ENCODE measurements at places on chromosomes 5 and 9. TPM values are rescaled to one million over a fixed set of nuclear protein-coding genes. Genes with fewer than 3 reads are reported as not detected.
A peak's percentile ranks its signal among the peaks of the same experiment; 100 is the strongest.

- peaks cover 23% of the 10 kb centered on the region for H3K4me1 ChIP-seq
- H3K27ac ChIP-seq = no peak overlapping the region
- no peaks in the 10 kb centered on the region for H3K27me3 ChIP-seq
- H3K36me3 ChIP-seq = peaks cover 56% of the 10 kb centered on the region
- H3K4me3 ChIP-seq = no peak overlapping the region
Observed at GRCh38 chr9:73157811-73158210, 6.1 kb downstream of the ANXA1 start.

DNA sequence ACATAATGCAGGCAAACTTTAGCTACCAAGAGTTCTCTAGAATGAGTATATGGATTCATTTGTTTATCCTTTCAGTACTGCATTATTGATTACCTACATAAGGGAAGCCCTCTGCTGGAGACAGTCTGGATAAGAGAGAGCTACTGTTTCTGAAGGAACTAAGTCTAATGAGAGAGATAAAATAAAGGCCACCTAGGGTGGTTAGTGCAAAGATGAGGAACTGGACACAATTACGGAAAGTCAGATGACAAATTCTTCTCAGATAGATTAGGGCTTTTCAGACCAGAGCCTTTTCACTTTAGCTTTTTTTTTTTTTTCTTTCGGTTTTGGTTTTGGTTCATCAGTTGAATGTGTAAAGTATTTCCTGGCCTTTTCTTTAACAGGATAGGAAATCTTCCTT, 31.3 kb downstream of the ISOC1 start:
- peak overlapping the region; percentile 17 for H3K4me3 ChIP-seq
- no peak for DNase-seq
- no peaks in the 10 kb centered on the region for H3K36me3 ChIP-seq
- H3K27me3 ChIP-seq = no peaks in the 10 kb centered on the region
- H3K27ac ChIP-seq = peak overlapping the region; percentile 12

DNA sequence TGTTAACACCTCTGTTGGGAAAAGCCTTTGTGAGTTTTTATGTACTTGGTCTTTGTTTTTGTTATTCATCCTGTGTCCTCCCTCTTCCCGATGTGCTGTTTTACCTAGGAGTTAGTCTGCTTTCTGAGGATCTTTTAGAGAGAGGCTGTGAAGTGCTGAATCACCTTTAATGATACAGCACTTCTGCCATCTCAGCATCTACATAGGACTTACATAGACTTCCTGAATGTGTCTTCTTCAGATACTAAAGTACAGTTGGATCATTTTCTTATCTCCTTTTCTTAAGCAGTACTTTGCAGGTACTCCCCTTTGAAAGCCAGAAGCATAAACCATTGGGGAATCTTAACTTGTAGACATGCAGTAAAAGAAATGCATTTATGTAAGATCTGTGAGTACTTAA, 31.5 kb downstream of the OTULIN start:
- peaks cover 6% of the 10 kb centered on the region for H3K4me1 ChIP-seq
- no peak overlapping the region for H3K4me3 ChIP-seq
- H3K27ac ChIP-seq = no peak overlapping the region
- H3K27me3 ChIP-seq = no peaks in the 10 kb centered on the region

GHR gene
- total RNA-seq = not detected

- H3K27me3 ChIP-seq = peaks cover 5% of the 10 kb centered on the region
- H3K4me3 ChIP-seq = no peak overlapping the region
- H3K36me3 ChIP-seq = no peaks in the 10 kb centered on the region
- H3K27ac ChIP-seq = no peak overlapping the region
- DNase-seq = no peak
Observed at GRCh38 chr9:115192280-115192679, 74.3 kb upstream of the TNC start.

DNA sequence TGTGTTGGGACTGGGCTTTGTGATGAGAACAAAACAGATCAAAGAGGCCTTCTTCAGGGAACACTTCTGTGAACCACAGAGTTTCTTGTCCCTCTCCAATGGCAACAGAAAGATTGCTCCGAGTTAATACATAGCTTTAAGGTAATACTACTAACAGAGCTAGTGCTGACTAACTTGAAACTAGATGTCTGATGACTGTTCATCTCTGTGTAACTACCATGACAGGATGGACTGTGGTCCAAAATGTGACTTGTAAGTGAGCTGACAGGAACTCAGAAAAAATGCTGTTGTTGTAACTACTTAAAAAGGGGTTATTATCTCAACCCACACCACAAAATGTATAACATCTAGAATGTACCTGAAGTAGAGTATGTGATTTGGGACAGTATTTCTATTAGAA, 630.2 kb upstream of the DMAC1 start:
- no peak for DNase-seq
- H3K36me3 ChIP-seq = no peaks in the 10 kb centered on the region
- H3K4me1 ChIP-seq = no peaks in the 10 kb centered on the region

SPATA31C1 gene
- total RNA-seq = not detected

- H3K27me3 ChIP-seq = no peaks in the 10 kb centered on the region
- no peaks in the 10 kb centered on the region for H3K4me1 ChIP-seq
- no peak overlapping the region for H3K27ac ChIP-seq
- no peak for DNase-seq
- H3K36me3 ChIP-seq = no peaks in the 10 kb centered on the region
- no peak overlapping the region for H3K4me3 ChIP-seq
Observed at GRCh38 chr9:133089271-133089671, 27.5 kb downstream of the CEL start.

DNA sequence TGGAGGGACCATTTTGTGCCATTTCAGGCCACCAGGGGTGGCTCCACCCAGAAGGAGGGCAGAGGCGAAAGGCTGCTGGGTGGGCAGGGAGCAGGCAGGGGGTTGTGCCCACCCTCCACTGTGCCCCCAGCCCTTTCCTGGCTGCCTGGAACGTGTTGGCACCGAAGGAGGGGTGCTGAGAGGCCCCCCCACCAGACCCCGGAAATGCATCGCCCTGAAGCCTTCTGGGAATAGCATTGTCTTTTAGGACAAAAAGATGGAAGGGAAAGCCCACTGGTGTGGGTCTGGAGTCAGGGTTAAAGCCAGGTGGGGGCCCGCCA, 5.1 kb downstream of the NOXA1 start:
- H3K27ac ChIP-seq = no peak overlapping the region
- no peaks in the 10 kb centered on the region for H3K36me3 ChIP-seq
- H3K4me3 ChIP-seq = no peak overlapping the region
- no peaks in the 10 kb centered on the region for H3K27me3 ChIP-seq
- H3K4me1 ChIP-seq = peaks cover 9% of the 10 kb centered on the region

- H3K36me3 ChIP-seq = no peaks in the 10 kb centered on the region
- no peak for DNase-seq
- H3K4me1 ChIP-seq = peaks cover 5% of the 10 kb centered on the region
- H3K4me3 ChIP-seq = no peak overlapping the region
- no peak overlapping the region for H3K27ac ChIP-seq
Observed at GRCh38 chr9:129550199-129550839, 70.6 kb downstream of the C9orf50 start.

DNA sequence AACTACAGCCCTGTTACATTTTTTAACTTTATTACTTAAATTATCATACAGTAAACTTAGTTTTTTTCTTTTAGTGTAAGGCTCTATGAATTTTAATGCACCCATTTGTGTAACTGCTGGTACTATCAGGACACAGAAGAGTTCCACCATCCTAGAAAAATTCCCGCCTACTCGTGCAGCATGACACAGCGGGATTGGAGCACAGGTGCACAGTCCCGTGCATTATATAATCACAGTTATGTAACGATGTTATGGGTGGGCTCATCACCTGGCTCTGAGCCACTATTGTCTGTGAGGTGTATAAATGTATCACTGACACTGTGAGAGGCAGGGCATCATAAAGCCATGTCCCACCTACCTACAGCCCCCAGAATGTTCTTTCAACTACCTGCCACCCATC, 80.7 kb downstream of the DRD1 start:
- no peaks in the 10 kb centered on the region for H3K36me3 ChIP-seq
- H3K27me3 ChIP-seq = peaks cover 3% of the 10 kb centered on the region
- H3K4me1 ChIP-seq = no peaks in the 10 kb centered on the region
- DNase-seq = no peak
- H3K27ac ChIP-seq = no peak overlapping the region
- H3K4me3 ChIP-seq = no peak overlapping the region

- no peaks in the 10 kb centered on the region for H3K27me3 ChIP-seq
- no peaks in the 10 kb centered on the region for H3K36me3 ChIP-seq
- no peak overlapping the region for H3K4me3 ChIP-seq
- no peaks in the 10 kb centered on the region for H3K4me1 ChIP-seq
Observed at GRCh38 chr5:164799391-164799790, 1294.0 kb downstream of the MAT2B start.

GRCh38 chr5:42555010-42555409, 131.8 kb downstream of the GHR start:
- H3K36me3 ChIP-seq = no peaks in the 10 kb centered on the region
- H3K27me3 ChIP-seq = no peaks in the 10 kb centered on the region

DNA sequence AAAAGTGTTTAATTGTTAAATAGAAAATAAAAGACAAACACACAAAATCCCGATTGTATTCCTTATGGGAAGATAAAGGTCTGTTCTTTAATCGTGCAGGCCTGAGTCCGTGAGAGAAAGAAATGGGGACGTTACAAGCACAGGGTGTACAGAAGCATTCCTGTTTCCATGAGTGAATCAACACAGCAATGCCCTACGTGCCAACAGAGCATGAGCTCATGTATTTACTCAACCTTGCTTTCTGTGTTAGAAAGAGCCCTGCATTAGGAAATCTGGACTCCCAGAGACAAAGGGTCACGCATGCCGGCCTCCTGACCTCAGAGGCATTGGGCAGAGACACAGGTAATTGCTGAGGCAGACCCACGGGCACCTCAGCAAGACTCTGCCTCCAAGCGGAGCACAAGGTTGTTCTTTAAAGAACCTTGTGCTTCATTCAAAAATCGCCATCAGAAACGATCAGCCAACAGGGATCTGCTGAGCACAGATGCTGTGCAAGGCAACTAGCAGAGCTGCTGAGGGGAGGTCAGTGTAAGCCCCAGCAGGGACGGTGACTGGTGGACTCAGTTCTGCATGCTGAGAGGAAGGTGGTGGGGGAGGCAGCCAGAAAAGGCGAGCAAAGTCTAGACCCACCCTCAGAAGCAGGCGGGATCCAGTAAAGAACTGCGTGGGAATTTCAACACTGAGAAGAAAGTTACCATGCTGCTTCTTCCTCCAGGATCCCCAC, 101.0 kb downstream of the TLE1 start:
- no peak overlapping the region for H3K4me3 ChIP-seq
- no peaks in the 10 kb centered on the region for H3K27me3 ChIP-seq
- DNase-seq = no peak
- no peaks in the 10 kb centered on the region for H3K4me1 ChIP-seq
- no peaks in the 10 kb centered on the region for H3K36me3 ChIP-seq

DNA sequence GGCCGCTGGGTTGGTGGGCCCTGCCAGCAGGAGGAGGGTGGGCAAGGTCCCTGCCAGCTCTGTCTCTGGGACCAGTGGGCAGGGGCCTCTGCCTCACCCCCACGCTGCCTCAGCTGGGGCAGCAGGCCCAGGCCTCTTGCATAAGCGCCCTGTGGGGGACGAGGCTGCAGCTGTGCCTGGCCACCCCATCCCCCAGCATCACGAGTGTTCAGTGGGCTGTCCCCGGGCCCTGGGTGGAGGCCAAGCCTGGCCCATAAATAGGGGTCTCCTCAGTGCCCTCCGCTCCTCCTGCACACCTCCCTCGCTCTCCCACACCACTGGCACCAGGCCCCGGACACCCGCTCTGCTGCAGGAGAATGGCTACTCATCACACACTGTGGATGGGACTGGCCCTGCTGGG, at the start of gene PTGDS:
Gene PTGDS (plus strand): TSS at position 282 of the 400 bp plus-strand sequence. CDS start 75 bp downstream, at position 357.
- no peak for DNase-seq
- H3K27me3 ChIP-seq = no peaks in the 10 kb centered on the region
- H3K4me3 ChIP-seq = peak within 1 kb of the TSS; percentile 29
- H3K36me3 ChIP-seq = no peaks in the 10 kb centered on the region

DNA sequence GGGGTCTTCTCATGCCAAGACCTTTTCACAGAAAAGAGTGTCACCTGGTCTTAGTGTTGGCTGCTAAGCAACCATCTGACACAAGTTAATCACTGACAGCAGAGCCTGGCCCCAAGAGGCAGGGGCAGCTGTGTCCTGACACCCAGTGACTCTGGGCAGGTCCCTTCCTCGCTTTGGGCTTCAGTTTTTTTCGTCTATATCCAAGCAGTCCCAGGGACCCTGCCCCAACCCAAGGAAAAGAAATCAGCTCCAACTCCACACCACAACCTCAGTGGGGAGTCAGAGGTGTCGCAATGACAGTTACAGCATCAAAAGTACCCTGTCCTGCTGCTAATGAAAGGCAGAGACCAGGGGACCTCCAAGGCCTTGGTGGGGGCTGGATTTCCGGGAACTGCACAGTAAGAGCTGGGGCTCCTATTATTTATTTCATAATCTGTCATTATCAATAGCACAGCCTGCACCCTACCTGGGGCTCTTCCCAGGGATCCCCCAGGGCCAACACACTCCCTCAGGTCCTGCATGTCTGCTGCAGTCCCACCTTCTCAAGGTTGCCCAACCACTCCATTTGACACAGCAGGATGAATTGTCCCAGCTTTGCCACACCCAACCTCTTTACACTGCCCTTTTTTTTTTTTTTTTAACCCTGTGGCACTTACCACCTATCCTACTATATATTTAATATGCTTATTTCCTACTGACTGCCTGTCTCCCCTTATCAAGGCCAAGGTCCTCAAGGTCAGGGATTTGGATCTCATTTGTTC, 9.4 kb downstream of the ANKS6 start:
- H3K27ac ChIP-seq = no peak overlapping the region
- H3K4me1 ChIP-seq = peaks cover 9% of the 10 kb centered on the region
- H3K4me3 ChIP-seq = no peak overlapping the region
- no peaks in the 10 kb centered on the region for H3K27me3 ChIP-seq

SAXO1 gene
- total RNA-seq = 0.34 TPM

GRCh38 chr5:134620634-134621033, 12.0 kb downstream of the SAR1B start:
- no peak overlapping the region for H3K27ac ChIP-seq
- no peak for DNase-seq
- no peaks in the 10 kb centered on the region for H3K4me1 ChIP-seq
- no peaks in the 10 kb centered on the region for H3K27me3 ChIP-seq
- peaks cover 55% of the 10 kb centered on the region for H3K36me3 ChIP-seq
- H3K4me3 ChIP-seq = no peak overlapping the region

GRCh38 chr5:1788828-1789227, 10.8 kb downstream of the MRPL36 start:
- H3K36me3 ChIP-seq = no peaks in the 10 kb centered on the region
- no peak overlapping the region for H3K27ac ChIP-seq
- H3K4me3 ChIP-seq = no peak overlapping the region
- peaks cover 43% of the 10 kb centered on the region for H3K4me1 ChIP-seq
- H3K27me3 ChIP-seq = no peaks in the 10 kb centered on the region

GRCh38 chr5:5079876-5080275, 60.3 kb upstream of the ADAMTS16 start:
- H3K27ac ChIP-seq = no peak overlapping the region
- H3K27me3 ChIP-seq = no peaks in the 10 kb centered on the region
- no peak overlapping the region for H3K4me3 ChIP-seq

DNA sequence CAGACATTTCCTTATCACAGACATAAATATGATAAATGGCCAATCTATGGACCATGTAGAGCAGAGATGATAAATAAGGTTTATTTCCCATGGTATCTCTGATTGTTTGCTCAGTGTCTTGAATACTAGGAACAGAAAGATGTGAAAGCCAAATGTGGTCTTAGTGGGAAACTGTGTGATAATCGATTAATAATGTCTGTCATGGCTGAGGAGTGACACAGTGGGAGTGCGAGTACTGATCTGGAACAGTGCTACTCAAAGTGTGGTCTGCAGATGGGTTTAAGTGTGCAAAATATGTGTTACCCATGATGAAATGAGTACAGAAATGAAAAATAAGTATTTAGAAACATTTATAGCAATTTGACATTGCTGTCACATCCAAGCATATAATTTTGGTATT, 92.5 kb downstream of the PTTG1 start:
- no peak overlapping the region for H3K27ac ChIP-seq
- H3K36me3 ChIP-seq = no peaks in the 10 kb centered on the region
- H3K4me3 ChIP-seq = no peak overlapping the region
- H3K27me3 ChIP-seq = no peaks in the 10 kb centered on the region
- no peaks in the 10 kb centered on the region for H3K4me1 ChIP-seq
